ENCODE measurements at places on chromosomes 7 and 10.

- DNase-seq, result no peak
Measured at GRCh38 chr7:151366166-151366879, 24.7 kb downstream of the NUB1 start.

DNA sequence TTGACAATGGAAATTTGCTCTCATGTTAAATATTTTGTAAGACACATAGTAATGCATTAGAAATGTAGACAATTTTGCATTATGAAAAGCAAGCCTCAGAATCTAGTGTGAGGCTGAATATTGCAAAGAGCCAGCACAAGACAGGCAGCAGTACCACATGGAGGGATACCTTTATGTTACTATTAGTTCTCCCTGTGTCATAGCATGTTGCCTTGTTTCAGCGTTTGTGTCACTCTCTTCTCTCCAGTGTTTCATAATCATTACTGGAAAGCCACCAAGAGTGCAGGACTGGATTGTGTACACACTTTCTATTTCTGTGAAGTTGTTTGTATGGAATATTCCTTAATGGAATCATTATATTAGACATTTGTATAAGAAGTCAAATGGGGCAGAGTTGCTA lies 8.5 kb downstream of the AHR start:
- no peak for DNase-seq

GRCh38 chr7:112982441-112983063 lies 104.1 kb downstream of the GPR85 start:
- DNase-seq, result no peak

- DNase-seq, result no peak
Measured at GRCh38 chr10:130428936-130429335, 292.7 kb downstream of the GLRX3 start.

GRCh38 chr7:84218681-84219080 lies 24.1 kb upstream of the SEMA3A start:
- no peak for DNase-seq

GRCh38 chr10:60048091-60048501 lies 141.7 kb upstream of the CCDC6 start:
- DNase-seq, result no peak

GRCh38 chr7:135238112-135238744 lies 4.6 kb downstream of the STRA8 start:
- DNase-seq, result no peak

DNA sequence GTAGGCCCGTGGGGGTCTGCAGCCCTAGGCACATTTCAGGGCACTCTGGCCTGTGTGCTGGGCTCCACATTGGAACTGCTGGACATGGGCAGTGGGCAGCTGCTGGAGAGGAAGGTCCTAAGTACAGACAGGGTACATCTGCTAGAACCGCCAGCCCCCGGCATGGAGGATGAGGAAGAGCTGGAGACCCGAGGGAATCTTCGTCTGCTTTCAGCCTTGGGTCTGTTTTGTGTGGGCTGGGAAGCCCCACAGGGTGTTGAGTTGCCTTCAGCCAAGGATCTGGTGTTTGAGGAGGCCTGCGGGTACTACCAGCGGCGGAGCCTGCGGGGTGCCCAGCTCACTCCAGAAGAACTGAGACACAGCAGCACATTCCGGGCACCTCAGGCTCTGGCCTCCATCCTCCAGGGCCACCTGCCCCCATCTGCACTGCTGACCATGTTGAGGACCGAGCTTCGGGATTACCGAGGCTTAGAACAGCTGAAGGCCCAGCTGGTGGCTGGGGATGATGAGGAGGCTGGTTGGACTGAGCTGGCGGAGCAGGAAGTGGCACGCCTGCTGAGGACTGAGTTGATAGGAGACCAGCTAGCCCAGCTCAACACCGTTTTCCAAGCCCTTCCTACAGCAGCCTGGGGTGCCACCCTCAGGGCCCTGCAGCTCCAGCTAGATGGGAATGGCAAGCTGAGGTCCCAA lies 1.4 kb downstream of the HPS6 start:
- no peak for DNase-seq
